ENCODE measurements at places on chromosomes 7 and 10.

DNA sequence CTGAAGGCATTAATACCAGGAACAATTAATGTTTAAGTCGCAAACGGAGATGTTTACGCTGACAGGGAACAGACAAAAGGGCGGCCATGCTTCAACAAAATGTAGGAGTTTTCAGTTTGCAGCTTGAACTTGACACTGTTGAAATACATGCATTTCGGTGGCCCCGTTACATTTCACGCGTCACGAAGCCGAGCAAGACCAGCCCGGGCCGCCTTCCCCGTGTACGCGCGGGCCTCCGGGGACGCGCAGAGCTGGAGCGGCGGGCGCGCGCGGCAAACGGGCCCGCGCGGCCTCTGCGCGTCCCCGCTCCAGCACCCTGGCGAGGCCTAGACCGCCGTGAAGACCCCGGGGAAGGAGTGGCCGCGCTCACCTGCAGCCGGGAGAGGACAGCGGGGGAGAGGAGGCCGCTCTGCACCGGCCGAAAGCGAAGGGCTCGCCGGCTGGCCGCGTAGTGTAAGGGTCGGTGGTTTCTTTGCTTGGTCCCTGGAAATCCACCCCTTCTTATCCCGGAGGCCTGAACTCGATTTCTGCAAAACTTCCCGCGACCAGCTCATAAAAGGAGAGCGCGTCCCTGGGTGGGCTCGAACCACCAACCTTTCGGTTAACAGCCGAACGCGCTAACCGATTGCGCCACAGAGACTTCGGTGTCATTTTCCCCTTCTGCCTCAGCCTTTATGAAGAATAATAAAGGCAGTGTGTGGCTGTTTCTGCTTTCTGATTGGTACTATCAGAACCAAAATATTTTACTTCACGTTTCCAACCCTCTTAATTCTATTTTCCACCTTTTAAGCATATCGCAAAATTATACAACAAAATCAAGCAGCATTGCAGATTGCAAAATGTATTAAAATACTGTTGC lies 11.4 kb upstream of the EBLN1 start:
- peaks cover 20% of the 10 kb centered on the region for H3K27me3 ChIP-seq
- peak overlapping the region; percentile 95 for H3K27ac ChIP-seq
- H3K36me3 ChIP-seq = peaks cover 4% of the 10 kb centered on the region
- peak; percentile 83 for DNase-seq
- peaks cover 27% of the 10 kb centered on the region for H3K4me1 ChIP-seq

DNA sequence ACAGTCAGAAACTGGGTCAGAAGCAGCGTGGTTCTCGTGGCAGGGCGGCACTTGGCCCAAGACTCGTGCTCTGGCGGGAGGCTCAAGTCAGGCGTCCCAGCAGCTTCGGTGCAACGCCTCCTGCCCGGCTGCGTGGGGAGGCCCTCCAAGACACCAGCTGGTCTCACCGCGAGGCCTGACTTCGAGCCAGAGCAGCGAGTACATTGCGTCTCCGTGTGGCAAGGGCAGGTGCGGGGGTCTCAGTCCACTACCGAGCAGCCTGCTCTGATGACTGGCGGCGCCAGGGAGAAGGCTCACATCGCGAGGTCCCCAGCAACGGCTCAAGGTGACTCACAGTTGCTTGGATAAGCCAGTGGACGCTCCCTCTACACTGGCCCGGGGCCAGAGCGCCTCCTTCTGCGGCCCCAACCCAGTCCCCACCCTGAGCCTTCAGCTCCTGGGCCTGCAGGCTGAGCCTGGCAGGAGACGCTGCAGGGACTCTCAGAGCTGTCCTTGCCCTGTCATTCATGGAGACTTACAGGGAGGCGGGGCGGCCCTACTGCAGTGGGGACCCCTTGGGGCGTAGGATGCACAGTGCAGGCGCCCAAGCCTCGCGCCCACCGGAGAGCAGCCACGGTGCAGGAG lies 41.9 kb upstream of the PRKAR1B start:
- H3K27me3 ChIP-seq = no peaks in the 10 kb centered on the region
- peaks cover 1% of the 10 kb centered on the region for H3K4me1 ChIP-seq
- no peak for DNase-seq
- H3K4me3 ChIP-seq = no peak overlapping the region

- H3K27me3 ChIP-seq = peaks cover 8% of the 10 kb centered on the region
- no peak overlapping the region for H3K27ac ChIP-seq
- no peaks in the 10 kb centered on the region for H3K36me3 ChIP-seq
- H3K4me1 ChIP-seq = no peaks in the 10 kb centered on the region
- no peak for DNase-seq
- H3K4me3 ChIP-seq = no peak overlapping the region
Measured at GRCh38 chr7:54814401-54814800, 55.4 kb upstream of the SEC61G start.

GRCh38 chr7:22452142-22452959 lies 47.6 kb downstream of the STEAP1B start:
- no peaks in the 10 kb centered on the region for H3K36me3 ChIP-seq
- peaks cover 61% of the 10 kb centered on the region for H3K27me3 ChIP-seq
- peaks cover 17% of the 10 kb centered on the region for H3K4me1 ChIP-seq

- no peaks in the 10 kb centered on the region for H3K27me3 ChIP-seq
- H3K36me3 ChIP-seq = no peaks in the 10 kb centered on the region
- no peak for DNase-seq
- no peak overlapping the region for H3K4me3 ChIP-seq
- no peaks in the 10 kb centered on the region for H3K4me1 ChIP-seq
- H3K27ac ChIP-seq = no peak overlapping the region
Measured at GRCh38 chr10:20893297-20893696, 3.8 kb downstream of the NEBL start.

DNA sequence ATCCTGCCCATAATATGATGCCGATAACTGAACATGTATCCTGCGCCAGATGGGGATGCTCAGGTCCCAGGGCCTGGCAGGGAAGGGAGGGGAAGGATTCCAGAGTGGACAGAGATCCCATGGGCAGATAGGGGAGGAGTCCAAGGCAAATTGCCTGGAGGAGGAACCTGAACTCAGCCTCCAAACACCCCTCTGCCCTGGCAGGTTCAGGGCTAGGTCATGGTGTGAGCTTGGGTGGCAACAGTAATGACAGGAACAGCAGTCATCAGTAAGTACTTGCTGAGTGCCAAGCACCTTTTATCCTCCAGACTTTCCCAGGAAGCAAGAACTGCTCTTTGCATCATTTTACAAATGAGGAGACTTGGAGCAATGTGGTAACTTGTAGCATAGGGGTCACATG lies 3.8 kb upstream of the PALD1 start:
- no peak overlapping the region for H3K4me3 ChIP-seq
- H3K4me1 ChIP-seq = peaks cover 23% of the 10 kb centered on the region
- DNase-seq = no peak
- no peaks in the 10 kb centered on the region for H3K36me3 ChIP-seq

- H3K27me3 ChIP-seq = no peaks in the 10 kb centered on the region
- peaks cover 16% of the 10 kb centered on the region for H3K36me3 ChIP-seq
- peak within 1 kb of the TSS; percentile 82 for H3K27ac ChIP-seq
- H3K4me1 ChIP-seq = peaks cover 38% of the 10 kb centered on the region
- DNase-seq = peak; percentile 53
Measured at GRCh38 chr7:140403878-140404564, at the start of gene RAB19. RAB19 (plus strand) TSS chr7:140404058; CDS start chr7:140407647, 3,589 bp downstream.
